ENCODE measurements at places on chromosomes 5 and 9. TPM values are rescaled to one million over a fixed set of nuclear protein-coding genes. Genes with fewer than 3 reads are reported as not detected.

PFN3 gene
- not detected for total RNA-seq

DNA sequence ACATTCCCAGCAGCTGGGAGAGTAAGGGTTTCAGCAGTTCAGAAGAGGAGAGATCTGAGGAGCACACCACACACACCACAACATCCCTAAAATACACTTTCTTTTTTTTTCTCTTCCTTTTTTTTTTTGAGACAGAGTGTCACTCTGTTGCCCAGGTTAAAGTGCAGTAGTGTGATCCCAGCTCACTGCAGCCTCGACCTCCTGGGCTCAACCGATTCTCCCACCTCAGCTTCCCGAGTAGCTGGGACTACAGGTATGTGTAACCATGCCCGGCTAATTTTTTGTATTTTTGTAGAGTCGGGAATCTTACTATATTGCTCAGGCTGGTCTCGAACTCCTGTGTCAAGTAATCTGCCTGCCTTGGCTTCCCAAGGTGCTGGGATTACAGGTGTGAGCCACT lies 9.7 kb upstream of the UBAP1 start:
- DNase-seq, result no peak
- H3K4me1 ChIP-seq, result no peaks in the 10 kb centered on the region
- no peak overlapping the region for H3K27ac ChIP-seq
- H3K4me3 ChIP-seq, result no peak overlapping the region

GRCh38 chr5:94691949-94692348 lies 73.5 kb downstream of the SLF1 start:
- H3K4me3 ChIP-seq, result no peak overlapping the region
- no peaks in the 10 kb centered on the region for H3K4me1 ChIP-seq
- no peaks in the 10 kb centered on the region for H3K27me3 ChIP-seq
- H3K27ac ChIP-seq, result no peak overlapping the region
- H3K36me3 ChIP-seq, result no peaks in the 10 kb centered on the region

- H3K4me3 ChIP-seq, result no peak overlapping the region
- H3K4me1 ChIP-seq, result no peaks in the 10 kb centered on the region
- no peak for DNase-seq
Observed at GRCh38 chr9:36914212-36914577, 119.9 kb downstream of the PAX5 start.

GRCh38 chr5:131416729-131417128 lies 152.9 kb downstream of the CDC42SE2 start:
- no peak for DNase-seq
- peaks cover 4% of the 10 kb centered on the region for H3K4me1 ChIP-seq
- H3K27ac ChIP-seq, result no peak overlapping the region
- H3K27me3 ChIP-seq, result no peaks in the 10 kb centered on the region
- peaks cover 2% of the 10 kb centered on the region for H3K36me3 ChIP-seq

- no peak overlapping the region for H3K27ac ChIP-seq
- DNase-seq, result no peak
- no peaks in the 10 kb centered on the region for H3K36me3 ChIP-seq
- no peaks in the 10 kb centered on the region for H3K27me3 ChIP-seq
- no peak overlapping the region for H3K4me3 ChIP-seq
- peaks cover 4% of the 10 kb centered on the region for H3K4me1 ChIP-seq
Observed at GRCh38 chr5:91293131-91293530, 90.0 kb downstream of the ARRDC3 start.

DNA sequence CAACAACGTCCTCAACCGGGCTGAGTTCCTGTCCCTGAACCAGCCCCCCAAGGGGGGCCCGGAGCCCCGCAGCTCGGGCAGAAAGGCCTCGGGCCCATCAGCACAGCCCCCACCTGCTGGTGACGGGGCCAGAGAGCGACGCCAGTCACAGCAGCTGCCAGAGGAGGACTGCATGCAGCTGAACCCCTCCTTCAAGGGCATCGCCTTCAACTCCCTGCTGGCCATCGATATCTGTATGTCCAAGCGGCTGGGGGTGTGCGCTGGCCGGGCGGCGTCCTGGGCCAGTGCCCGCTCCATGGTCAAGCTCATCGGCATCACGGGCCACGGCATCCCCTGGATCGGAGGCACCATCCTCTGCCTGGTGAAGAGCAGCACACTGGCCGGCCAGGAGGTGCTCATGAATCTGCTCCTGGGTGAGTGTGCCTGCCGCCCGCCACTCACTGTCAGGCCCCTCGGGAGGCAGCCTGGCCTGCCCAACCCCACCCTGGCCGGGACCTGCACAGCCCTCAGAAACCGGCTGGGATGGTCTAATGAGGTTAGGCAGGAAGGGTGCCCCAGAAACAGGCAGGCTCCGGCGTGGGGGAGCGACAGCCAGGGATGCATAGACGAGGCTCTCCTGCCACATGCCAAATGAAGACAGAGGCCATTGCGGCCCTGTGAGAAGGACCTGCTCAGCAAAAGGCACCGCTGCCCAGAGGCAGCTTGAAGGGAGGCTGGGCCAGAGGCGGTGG lies 678 bp downstream of the PLPP7 start:
- peak overlapping the region; percentile 70 for H3K4me3 ChIP-seq
- DNase-seq, result no peak
- H3K36me3 ChIP-seq, result peaks cover 4% of the 10 kb centered on the region
- H3K27me3 ChIP-seq, result no peaks in the 10 kb centered on the region
- peaks cover 11% of the 10 kb centered on the region for H3K4me1 ChIP-seq

PCDHB13 gene
- total RNA-seq, result 6.7 TPM

GRCh38 chr5:38913714-38914113 lies 67.9 kb downstream of the OSMR start:
- H3K27ac ChIP-seq, result no peak overlapping the region
- H3K4me3 ChIP-seq, result no peak overlapping the region
- DNase-seq, result no peak
- peaks cover 5% of the 10 kb centered on the region for H3K36me3 ChIP-seq
- no peaks in the 10 kb centered on the region for H3K4me1 ChIP-seq

DNA sequence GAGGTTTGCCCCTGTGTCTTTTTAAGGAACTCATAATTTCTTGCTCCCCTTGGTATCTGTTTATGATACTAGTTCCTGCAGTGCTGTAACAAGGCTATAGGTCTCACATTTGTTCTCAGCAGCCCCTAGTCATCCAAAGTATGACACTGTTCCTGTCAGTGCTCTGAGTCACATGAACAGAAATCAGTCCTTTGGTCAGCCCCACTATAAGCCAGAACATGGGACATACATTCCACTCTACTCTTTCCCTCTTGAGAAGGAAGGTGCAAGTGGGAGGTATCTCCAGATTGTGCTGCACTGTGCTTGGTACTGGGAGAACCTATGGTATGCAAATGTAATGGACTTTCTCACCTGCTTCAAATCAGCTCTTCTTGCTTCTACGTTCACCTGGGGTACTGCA lies 87.0 kb downstream of the IARS1 start:
- H3K27me3 ChIP-seq, result no peaks in the 10 kb centered on the region
- no peak overlapping the region for H3K4me3 ChIP-seq
- DNase-seq, result no peak
- H3K4me1 ChIP-seq, result no peaks in the 10 kb centered on the region
- H3K27ac ChIP-seq, result no peak overlapping the region
- peaks cover 30% of the 10 kb centered on the region for H3K36me3 ChIP-seq

DNA sequence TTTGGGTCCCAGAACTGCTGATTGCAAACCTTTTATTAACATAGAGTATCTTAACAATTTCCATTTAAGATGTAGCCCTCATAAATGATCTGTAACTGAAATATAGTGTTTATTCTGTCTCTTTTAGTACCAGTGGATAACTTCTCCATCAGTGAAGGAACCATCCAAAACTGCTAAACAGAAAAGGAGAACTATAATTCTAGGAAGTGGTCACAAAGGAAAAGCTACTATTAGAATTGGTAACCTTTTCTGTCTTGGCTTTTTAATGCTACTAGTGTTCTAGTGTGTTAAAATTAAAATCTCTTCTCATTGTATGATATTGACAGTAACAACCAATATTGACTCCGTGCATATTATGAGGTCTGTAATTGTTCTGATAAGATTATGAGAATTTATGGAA lies 12.8 kb downstream of the CEP78 start:
- no peaks in the 10 kb centered on the region for H3K27me3 ChIP-seq
- H3K36me3 ChIP-seq, result peaks cover 16% of the 10 kb centered on the region
- no peak overlapping the region for H3K27ac ChIP-seq
- DNase-seq, result no peak

DNA sequence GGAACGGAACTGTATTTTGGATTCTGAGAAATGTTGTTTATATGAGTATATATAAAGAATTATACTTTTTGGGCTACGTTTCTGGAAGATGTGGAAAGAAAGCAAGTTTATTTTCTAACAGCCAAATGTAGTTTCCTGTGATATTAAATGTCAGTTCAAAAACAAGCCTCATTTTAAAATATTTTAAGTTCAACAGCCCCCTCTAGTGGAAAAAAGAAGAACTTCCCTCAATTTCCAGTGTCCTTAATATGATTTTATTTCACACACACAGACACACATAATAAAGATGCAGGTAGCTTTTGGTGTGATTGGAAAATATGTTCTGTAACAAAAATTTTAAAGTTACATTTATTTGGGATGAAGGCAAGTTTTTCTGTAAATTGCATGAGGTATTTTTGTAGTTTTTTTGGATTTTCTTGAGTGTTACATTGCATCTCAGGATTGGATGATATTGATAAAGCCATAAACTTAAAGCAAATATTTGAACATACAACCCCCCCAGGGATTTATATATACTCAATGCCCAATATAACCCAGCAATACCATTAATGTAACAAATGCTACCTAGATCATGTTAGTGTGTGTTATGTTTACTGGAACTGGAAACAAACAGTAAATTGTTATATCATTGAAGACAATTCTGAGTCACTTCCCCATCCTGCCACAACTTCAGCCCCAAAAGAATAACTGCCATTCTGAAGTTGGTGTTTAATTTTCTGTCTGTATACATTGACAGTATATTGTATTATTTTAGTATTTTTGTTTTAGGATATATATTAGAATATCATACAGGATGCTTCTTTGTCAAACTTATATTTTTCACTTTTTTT lies 54.0 kb downstream of the CCDC171 start:
- no peak overlapping the region for H3K4me3 ChIP-seq
- no peaks in the 10 kb centered on the region for H3K36me3 ChIP-seq
- no peaks in the 10 kb centered on the region for H3K4me1 ChIP-seq
- DNase-seq, result no peak
- no peak overlapping the region for H3K27ac ChIP-seq

DNA sequence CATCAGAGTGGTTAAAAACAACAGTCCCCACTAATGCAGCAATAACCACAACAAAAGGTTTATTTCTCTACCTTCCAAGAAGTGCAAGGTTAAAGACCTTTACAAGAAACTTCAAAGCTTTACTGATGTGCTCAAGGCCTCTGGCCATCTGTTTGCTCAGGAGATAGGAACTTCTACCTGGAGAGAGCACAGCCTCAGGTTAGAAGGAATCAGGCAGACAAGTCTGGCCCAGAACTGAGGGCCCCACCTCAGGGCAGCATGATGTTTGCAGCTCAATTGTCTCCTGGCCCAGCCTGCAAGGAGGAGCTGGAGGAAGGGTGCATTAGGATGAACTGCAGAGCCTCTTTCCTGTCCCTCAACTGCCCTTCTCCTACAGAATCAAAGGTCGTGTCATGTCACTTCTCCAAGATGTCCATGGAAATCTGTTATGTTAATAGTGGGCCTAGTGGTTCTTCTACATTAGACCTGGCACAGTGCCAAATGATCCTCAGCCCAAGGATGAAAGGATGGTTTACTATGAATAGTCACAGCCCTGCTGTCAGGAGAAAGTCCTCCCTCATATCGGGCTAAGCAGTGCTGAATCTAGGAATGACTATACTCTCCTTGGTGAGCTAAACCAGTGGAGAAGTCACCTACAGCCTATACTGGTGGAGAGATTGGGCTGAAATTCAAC lies 98.9 kb upstream of the NTRK2 start:
- no peaks in the 10 kb centered on the region for H3K36me3 ChIP-seq
- H3K4me1 ChIP-seq, result no peaks in the 10 kb centered on the region
- H3K4me3 ChIP-seq, result no peak overlapping the region
- H3K27me3 ChIP-seq, result no peaks in the 10 kb centered on the region
- DNase-seq, result no peak
- no peak overlapping the region for H3K27ac ChIP-seq

DNA sequence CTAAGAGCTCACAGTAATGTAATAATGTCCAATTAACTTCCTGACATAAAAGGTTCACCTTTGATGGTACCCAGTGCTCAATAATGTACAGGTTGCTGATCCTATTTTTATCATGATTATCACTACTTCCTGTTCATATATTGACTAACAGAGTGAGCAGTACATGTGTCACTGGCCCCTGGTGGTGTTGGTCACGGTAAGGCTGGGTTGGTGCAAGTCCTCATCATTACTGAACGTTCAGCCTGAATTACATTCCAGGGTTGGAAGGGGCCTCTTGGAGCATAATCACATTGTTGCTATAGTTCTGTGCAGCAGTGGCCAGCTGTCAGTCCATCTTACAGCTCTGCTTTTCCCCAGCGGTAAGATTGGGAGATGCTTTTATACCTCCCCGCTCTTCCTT lies 24.2 kb upstream of the CKMT2 start:
- H3K36me3 ChIP-seq, result no peaks in the 10 kb centered on the region
- no peaks in the 10 kb centered on the region for H3K4me1 ChIP-seq
- no peak overlapping the region for H3K27ac ChIP-seq
- no peaks in the 10 kb centered on the region for H3K27me3 ChIP-seq

Data from ascending aorta (tissue), 2 donors.